ENCODE measurements at places on chromosomes 7 and 10. TPM values are rescaled to one million over a fixed set of nuclear protein-coding genes. Genes with fewer than 3 reads are reported as not detected.

Gene ADRA2A
- 7.3 TPM for total RNA-seq

Gene TSPAN15
- 11.6 TPM for total RNA-seq

Gene TET1
- total RNA-seq: 68.5 TPM

Gene GRID2IP
- 1.0 TPM for total RNA-seq

Gene TMEM273
- total RNA-seq: not detected

Gene CPEB3
- 1.9 TPM for total RNA-seq

Gene MMD2
- not detected for total RNA-seq

All from H1 (cell line).